ENCODE measurements at places on chromosomes 1 and 21. TPM values are rescaled to one million over a fixed set of nuclear protein-coding genes. Genes with fewer than 3 reads are reported as not detected.

Gene USF1
- 54.2 TPM for total RNA-seq

Gene ADORA1
- 0.34 TPM for total RNA-seq

Gene WDR26
- 84.7 TPM for total RNA-seq

Gene CELA2A
- not detected for total RNA-seq

Gene KCNAB2
- 12.6 TPM for total RNA-seq

Gene BTG3
- total RNA-seq: 30.8 TPM

Gene LCE3D
- not detected for total RNA-seq

Gene CR1
- total RNA-seq: 1.7 TPM

Gene TBX19
- 0.83 TPM for total RNA-seq

Gene FMO2
- 46.2 TPM for total RNA-seq

Gene ALX3
- total RNA-seq: not detected

Gene TMEM81
- total RNA-seq: 1.0 TPM

Gene FCRL1
- total RNA-seq: not detected

Gene RAB3B
- total RNA-seq: 1.3 TPM

Gene HCRTR1
- 0.45 TPM for total RNA-seq

Gene PANK4
- total RNA-seq: 22.5 TPM

Gene A3GALT2
- total RNA-seq: not detected

Gene OR2T35
- total RNA-seq: not detected

Gene TMEM82
- total RNA-seq: not detected

Gene RNU1-2
- total RNA-seq: under 0.01 TPM

Gene KCNC4
- total RNA-seq: 18.0 TPM

Gene OR2L5
- not detected for total RNA-seq

Gene MTMR11
- 11.1 TPM for total RNA-seq

Gene ZSWIM5
- 6.2 TPM for total RNA-seq

Gene WNT2B
- 6.3 TPM for total RNA-seq

Gene SLAMF6
- total RNA-seq: 1.4 TPM

Gene NTPCR
- 24.1 TPM for total RNA-seq

Gene CFAP107
- not detected for total RNA-seq

Gene DCDC2B
- not detected for total RNA-seq
